Mammary epithelial cell (primary cell): ENCODE measurements at places on chromosomes 13 and 19. TPM values are rescaled to one million over a fixed set of nuclear protein-coding genes. Genes with fewer than 3 reads are reported as not detected.

MYO1F gene
- polyA plus RNA-seq = 0.02 TPM

CXCL17 gene
- polyA plus RNA-seq = not detected

ATP4A gene
- polyA plus RNA-seq = not detected

DYRK1B gene
- polyA plus RNA-seq = 6.9 TPM

TBXA2R gene
- polyA plus RNA-seq = 0.07 TPM

F7 gene
- polyA plus RNA-seq = not detected

CYP2A6 gene
- not detected for polyA plus RNA-seq

TMEM255B gene
- polyA plus RNA-seq = 8.6 TPM

RXFP2 gene
- not detected for polyA plus RNA-seq

FFAR3 gene
- not detected for polyA plus RNA-seq

HPN gene
- polyA plus RNA-seq = not detected

CSNK1G2 gene
- 57.6 TPM for polyA plus RNA-seq

ZNF701 gene
- 5.1 TPM for polyA plus RNA-seq

PLK5 gene
- polyA plus RNA-seq = not detected

ZFP28 gene
- polyA plus RNA-seq = 1.9 TPM

TPTE2 gene
- polyA plus RNA-seq = not detected

PEG3 gene
- polyA plus RNA-seq = not detected

TNFRSF19 gene
- 0.19 TPM for polyA plus RNA-seq

HIF3A gene
- 0.05 TPM for polyA plus RNA-seq

RDH8 gene
- not detected for polyA plus RNA-seq

ZNF575 gene
- polyA plus RNA-seq = 0.17 TPM

STOML3 gene
- not detected for polyA plus RNA-seq

PCDH17 gene
- polyA plus RNA-seq = not detected

PRKACA gene
- 78.8 TPM for polyA plus RNA-seq

SULT2A1 gene
- not detected for polyA plus RNA-seq

LIPE gene
- 5.6 TPM for polyA plus RNA-seq

RGL3 gene
- polyA plus RNA-seq = 0.20 TPM
